Sigmoid colon (tissue), 7 donors: ENCODE measurements at places on chromosomes 3 and 15. TPM values are rescaled to one million over a fixed set of nuclear protein-coding genes. Genes with fewer than 3 reads are reported as not detected.

DNA sequence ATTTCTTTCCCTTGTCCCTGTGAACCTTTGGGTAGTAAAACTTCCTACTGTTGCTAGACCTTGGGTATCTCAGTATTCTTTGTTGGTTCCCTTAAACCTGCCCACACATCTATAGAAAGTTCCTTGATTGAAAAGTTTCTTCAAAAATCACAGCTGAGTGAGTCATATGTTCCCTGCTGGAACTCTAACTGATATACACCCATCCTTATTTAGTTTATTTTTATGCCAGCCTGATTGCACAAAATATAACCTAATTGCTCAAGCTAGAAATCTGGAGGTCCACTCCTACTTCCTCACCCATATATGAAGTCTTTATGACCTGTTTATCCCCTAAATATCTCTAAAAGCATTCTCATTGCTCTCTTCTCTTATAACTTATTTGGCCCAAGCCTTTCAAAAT is 13.7 kb upstream of the GJD2 start:
- H3K27ac ChIP-seq: no peak overlapping the region
- DNase-seq: no peak
- no peaks in the 10 kb centered on the region for H3K27me3 ChIP-seq

GRCh38 chr3:196792771-196793170 is 53.1 kb downstream of the PAK2 start:
- no peak for DNase-seq
- H3K36me3 ChIP-seq: no peaks in the 10 kb centered on the region
- H3K4me1 ChIP-seq: peaks cover 17% of the 10 kb centered on the region
- H3K27ac ChIP-seq: no peak overlapping the region

DNA sequence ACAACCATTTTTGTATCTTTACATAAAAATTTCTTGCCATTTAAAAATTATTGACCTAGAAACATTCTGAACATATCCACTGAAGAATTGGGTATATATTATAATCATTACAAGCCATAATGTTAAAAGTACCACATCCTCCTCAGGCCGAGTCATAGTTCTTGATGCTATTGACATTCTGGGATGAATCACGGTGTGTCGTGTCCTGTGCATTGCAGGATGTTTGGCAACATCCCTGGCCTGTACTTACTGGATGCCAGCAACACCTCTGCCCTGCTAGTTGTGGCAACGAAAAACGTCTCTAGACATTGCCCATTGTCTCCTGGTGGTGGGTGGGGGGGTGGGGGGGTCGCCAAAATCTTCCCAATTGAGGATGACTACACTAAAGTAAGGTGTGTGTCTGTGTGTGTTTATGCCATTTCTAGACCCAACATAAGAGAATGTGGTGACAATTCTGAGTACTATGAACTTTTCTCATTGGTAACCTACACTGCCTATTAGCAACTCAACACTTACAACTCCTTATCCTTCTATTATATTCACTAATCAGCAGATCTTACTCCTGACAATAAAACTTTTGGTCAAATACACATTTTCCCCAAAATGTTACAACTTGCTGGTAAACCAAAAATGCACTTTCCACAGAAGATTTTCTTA is 471.6 kb downstream of the FOXP1 start:
- no peak overlapping the region for H3K4me3 ChIP-seq
- no peaks in the 10 kb centered on the region for H3K27me3 ChIP-seq
- H3K4me1 ChIP-seq: peaks cover 96% of the 10 kb centered on the region
- H3K36me3 ChIP-seq: no peaks in the 10 kb centered on the region

- no peak overlapping the region for H3K27ac ChIP-seq
- H3K36me3 ChIP-seq: no peaks in the 10 kb centered on the region
- no peak overlapping the region for H3K4me3 ChIP-seq
Measured at GRCh38 chr3:129421236-129421883, 7.1 kb downstream of the EFCAB12 start.

CRABP1 gene
- 2.1 TPM for total RNA-seq

NR2E3 gene
- total RNA-seq: 0.14 TPM

FOXB1 gene
- total RNA-seq: not detected

DNAH12 gene
- total RNA-seq: not detected

SEMA6D gene
- 5.6 TPM for total RNA-seq
